Stimulated activated CD4-positive, alpha-beta T cell treated with anti-CD3 and anti-CD28 coated beads, TNF-alpha, amount 100 ng/mL, for 4 hours (primary cell): ENCODE measurements at places on chromosomes 11 and 22.

DNA sequence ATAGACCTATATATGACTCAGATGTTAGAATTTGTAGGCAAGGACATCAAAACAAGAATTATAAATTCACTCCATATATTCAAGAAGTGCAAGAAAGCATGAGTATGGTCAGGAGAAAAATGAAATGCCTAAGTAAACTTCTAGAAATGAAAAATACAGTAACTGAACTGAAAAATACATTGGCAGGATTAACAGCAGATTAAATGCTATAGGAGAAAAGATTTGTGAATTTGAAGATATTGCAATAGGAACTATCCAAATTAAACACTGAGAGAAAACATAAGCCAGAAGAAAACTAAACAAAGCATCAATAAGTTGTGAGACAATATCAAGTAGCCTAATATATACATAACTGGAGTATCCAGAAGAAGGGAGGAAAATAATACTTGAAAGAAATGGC lies 46.6 kb upstream of the TMEM45B start:
- DNase-seq: no peak

GRCh38 chr22:19152942-19153883 lies 3.1 kb upstream of the GSC2 start:
- no peak for DNase-seq

- DNase-seq: no peak
Measured at GRCh38 chr22:38881464-38881871, 9.5 kb upstream of the CBX6 start.

DNA sequence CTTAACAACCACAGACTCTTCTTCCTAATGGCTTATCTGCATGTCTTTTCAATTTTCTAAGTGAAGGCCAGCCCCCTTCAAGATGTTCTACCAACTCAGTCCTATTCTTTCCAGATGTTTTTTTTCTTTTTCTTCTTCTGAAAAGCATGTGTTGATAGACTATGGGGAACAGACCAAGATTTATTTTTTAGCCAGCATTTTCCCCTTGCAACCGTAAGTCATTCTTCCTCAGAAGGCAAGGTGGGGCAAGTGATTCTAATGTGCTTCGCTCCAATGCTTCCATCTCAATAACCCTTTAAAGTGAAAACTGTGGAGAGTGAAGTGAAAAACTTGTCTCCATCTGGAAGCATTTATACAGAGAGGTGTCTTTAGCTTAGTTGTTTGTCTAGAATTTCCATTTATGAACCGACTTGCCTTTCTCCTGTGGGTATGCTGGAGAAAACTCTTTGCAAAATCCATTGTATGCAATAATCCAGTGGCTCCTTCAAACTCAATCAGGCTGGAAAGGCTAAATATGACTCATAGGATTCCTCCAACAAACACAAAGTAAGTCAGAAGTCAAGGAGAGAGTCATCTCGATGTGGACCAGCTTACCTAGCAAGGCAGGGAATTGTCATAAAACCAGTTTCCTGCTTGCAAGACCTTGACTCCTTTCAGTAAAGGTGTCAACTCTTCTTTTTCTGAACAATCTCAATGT lies 83.7 kb downstream of the MAML2 start:
- no peak for DNase-seq

DNA sequence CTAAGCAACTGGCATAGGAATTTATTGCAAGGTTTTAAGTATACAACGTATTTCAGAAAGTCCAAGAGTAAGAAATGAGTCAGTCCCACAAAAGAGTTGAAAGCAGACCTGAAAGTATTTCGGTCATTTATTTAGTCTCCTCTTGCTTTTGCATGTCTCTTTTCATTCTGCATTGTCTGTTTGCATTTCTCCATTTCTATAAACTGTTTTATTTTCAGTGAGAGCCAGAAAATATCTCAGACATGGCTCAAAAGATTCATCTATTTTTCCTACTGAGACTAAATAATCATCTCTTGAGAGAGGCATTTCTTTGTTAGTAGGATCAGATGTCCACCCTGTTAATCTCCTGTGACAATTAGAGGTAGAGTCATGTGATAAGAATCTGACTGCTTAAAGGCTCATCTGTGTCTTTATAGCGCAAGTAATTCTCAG lies 219.1 kb upstream of the CCDC179 start:
- no peak for DNase-seq

DNA sequence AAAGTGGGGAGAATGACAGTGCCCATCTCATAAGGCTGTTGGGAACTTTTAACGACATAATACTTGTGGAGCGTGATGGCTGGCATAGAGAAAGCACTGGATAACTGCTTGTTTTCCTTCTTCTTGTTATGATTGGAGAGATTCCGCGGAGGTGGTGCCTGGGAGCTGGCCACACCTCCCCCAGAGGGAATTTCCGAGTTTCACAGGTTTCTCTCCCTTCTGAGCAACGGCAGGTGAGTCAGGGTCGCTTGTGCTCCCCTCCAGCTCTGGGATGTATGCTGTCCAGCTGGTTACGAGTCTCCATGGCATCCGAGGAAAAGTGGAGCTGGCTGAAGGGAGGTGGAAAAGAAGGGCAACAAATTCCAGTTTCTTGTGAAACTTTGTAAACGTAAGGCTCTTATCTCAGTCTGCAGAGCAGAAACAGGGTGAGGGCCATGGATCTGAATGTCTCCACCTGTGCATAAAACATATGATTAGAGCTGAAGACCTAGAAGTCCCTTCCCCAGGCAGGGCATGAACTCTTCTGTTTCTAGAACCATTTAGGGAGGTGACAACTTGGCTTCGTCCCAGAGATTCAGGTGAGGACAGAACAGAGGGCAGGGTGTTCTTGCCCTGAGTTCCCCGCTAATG lies 10.0 kb upstream of the PLET1 start:
- no peak for DNase-seq

DNA sequence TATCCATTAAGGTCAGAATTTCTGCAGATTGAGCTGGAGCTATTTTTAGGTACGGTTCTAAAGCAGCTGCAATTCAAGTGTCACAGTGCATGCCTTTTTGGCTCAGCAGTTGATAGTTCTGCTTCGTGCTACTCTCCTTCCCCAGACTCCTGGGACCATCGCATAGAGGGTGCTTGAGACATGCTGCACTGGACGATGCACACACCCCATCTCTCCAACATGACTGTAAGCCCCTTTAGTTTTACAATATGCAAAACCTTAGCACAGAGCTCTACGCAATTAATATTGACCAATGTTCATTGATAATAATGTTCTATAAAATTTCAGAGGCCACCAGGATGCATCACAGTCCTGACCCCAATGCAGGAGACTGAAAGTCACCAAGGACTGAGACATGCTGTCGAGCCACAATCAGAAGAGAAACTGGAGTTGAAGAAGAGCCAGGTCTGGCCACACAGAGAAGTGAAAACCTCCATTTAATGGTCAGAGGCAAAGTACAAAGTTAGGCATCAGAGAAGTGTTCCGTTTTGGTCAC lies 120.9 kb upstream of the ZC3H12C start:
- no peak for DNase-seq

- no peak for DNase-seq
Measured at GRCh38 chr22:48670731-48671130, 1156.9 kb downstream of the BRD1 start.

GRCh38 chr11:119741369-119742262 lies 12.6 kb upstream of the NECTIN1 start:
- peak; percentile 41 for DNase-seq

- no peak for DNase-seq
Measured at GRCh38 chr22:45009606-45010531, at the start of gene PHF21B. Gene PHF21B (minus strand): TSS chr22:45010005. CDS start chr22:45009549, 456 bp downstream.

DNA sequence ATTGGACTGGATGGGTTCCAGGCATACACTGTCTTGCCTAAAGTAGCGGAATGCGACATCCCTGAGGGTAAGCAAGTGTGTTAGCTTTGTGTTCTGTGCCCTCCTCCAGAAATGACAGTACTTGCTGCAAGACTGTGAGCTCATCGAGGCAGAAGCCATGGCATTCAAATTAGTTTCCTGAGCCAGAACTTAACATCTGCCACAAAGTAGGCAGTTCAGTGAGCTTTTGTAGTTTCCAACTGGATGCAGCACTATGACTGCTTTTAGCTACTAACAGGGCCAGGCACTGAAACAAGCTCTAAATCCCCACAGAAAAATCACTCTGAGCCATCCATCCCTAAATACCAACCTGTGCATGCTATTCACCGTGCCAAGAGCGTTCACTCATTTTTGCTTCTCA lies 1.2 kb upstream of the FAR1 start:
- no peak for DNase-seq

GRCh38 chr11:30291331-30291730 lies 31.6 kb upstream of the ARL14EP start:
- no peak for DNase-seq

GRCh38 chr11:125407046-125407445 lies 89.0 kb downstream of the FEZ1 start:
- DNase-seq: no peak

- DNase-seq: no peak
Measured at GRCh38 chr11:102177126-102177525, 66.9 kb downstream of the YAP1 start.

GRCh38 chr11:4464216-4465159 lies 15.4 kb downstream of the OR52K2 start:
- no peak for DNase-seq

GRCh38 chr11:44003736-44004451 lies 43.9 kb upstream of the ACCSL start:
- no peak for DNase-seq

DNA sequence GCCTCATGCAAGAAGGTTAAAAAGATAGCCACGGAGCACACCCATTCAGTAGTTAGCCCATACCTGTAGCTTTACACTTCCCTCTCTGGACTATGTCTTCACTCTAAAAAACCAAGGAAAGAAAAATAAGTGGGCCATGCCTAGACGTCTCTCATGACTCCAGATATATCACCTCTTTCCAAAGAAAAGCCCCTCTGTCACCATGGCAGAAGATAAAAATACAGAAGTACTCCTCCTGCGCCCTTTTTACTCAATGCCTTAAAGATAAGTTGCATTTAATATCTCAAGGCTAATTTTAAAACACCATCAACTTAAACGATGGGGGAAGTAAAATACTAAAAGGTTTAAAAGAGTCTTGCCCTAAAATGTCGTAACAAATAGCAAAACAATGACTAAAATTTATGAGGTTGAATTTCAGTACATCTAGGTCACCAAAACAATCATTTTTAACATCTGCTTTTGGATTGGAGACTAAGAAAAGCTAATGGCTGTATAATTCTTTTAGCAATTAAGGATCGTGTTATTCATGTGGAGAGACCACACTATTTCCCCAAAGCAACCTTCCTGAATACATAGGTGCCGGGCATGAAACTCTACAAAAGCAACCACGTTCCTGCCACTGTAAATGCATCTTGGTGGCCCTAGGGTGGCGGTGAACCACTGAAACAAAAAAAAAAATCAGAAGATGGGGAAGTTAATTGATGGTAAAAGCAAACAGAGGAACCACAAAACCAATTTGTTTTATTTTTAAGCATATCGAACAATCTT lies 46.0 kb downstream of the CELF1 start:
- DNase-seq: no peak

DNA sequence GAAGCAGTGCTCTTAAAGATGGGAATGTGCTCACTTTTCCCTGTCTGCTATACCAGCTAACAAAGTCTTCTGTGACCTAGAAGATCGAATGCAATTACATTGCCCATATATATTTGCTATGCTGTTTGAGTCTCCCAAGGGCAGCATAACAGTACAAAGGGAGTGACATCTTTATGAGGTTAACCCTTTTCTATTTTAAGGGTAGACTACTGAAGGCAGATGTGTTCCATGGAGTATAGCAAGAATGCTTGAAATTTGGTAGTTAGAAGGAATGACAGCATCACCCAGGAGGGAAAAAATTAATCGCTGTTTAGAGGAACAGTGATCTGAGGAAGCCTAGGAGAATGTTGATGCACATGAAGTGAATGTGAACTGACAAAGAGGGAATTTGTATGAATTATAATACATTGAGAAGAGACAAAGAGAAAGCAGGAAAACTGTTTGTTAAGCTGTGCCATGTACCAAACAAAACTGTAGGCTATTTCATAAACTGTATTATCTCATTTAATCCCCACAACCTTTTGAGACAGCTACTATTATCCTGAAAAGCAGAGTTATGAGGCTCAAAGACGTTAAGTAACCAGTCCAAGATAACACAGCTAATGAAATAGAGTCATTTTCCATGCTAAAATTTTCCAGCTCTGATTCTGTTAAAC lies 13.0 kb downstream of the MAML2 start:
- no peak for DNase-seq

DNA sequence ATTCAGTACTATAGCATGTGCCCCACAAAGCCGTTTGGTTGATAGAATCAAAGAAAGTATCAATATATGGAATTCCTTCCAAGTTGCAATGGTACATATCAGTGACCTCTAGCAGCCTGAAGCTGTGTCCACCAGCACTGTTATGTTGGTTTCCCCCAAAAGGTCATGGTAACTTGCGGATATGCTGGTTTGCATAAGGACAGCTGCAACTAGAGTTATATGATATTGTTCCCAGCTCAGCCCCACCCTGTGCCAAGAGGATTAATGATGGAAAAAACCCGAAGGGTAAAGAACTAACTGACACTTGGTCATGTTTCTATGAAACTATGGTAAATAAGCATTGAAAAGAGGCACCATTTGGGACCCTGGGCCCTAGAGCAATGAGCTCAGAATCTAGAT lies 93.5 kb downstream of the PDHX start:
- DNase-seq: no peak
